Activated gamma-delta T cell treated with anti-CD3 and anti-CD28 coated beads, Interleukin-2, amount 50 U/mL, for 16 hours (primary cell): ENCODE measurements at places on chromosomes 3 and 15.

GRCh38 chr3:102532901-102533300 lies 98.1 kb downstream of the ZPLD1 start:
- DNase-seq = no peak

DNA sequence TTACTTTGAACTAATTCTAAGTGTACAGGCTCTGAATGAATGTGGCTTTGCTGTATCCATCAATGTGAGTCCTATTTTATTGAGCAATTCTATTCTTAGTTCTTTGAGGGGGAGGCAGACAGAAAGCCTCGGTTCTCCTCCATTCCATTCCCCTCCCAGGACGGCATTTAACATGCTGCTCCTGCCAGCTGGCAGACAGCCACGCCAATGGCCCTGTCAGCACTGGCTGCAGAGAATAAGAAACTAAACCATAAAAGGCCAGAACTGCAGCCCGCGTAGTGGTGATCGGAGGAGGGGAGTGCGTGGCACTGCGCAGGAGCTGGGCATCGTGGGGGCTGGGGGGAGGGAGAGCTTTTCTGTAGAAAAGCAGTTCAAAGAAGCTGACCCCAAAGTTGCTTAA lies 76.0 kb upstream of the HACD2 start:
- DNase-seq = no peak

GRCh38 chr15:68658151-68658550 lies 79.4 kb downstream of the CORO2B start:
- no peak for DNase-seq

GRCh38 chr15:70465812-70466211 lies 297.5 kb downstream of the UACA start:
- no peak for DNase-seq

DNA sequence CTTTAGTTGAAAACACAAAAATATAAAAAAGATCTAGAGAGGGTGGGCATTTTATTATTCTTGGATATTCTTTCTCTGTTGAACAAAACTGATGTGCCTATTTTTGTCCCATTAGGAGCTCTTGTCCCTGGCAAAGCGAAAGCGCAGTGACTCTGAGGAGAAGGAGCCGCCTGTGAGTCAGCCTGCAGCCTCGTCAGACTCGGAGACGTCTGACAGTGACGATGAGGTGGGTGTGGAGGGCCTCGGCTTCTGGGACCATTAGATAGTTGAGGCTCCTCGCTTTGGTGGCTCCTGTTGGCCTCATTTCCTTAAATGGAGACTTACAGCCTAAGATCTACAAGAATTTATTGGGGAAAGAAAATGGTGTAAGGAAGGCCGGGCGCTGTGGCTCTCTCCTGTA lies 21.3 kb downstream of the RTF1 start:
- no peak for DNase-seq

GRCh38 chr3:196889844-196890708 lies 22.4 kb downstream of the SENP5 start:
- no peak for DNase-seq

- DNase-seq = no peak
Observed at GRCh38 chr3:31355807-31356206, 176.9 kb upstream of the STT3B start.

DNA sequence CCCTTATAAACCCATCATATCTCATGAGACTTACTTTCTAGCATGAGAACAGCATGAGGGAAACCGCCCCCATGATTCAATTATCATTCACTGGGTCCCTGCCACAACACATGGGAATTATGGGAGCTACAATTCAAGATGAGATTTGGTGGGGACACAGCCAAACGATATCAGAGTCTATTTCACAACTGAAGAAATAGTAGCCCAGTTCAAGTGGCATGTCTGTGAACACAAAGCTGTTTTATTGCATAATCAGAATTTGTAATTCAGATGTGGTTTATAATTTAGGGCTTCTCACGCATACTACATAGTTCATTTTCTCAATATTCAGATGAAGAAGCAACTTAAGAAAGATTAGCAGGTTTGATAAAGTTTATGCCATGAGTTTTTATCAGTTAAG lies 1188.0 kb upstream of the ALCAM start:
- DNase-seq = no peak

DNA sequence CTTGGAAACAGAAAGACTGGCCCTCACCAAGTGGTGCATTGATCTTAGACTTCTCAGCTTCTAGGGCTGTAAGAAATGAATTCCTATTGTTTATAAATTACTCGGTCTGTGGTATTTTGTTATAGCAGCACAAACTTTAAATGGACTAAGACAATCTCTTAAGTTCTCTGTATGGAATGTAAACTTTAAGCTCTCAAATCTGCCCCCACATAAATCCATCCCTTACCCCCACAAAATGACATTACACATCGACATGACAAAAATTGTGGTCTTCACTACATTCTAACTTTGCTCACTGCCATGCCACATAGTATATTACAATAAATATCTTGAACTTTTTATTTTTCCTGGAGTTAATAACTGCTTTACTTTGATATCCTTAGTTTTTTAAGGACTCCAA lies 121.3 kb downstream of the MYLK start:
- no peak for DNase-seq

GRCh38 chr3:122067588-122068240 lies 12.6 kb downstream of the CD86 start:
- DNase-seq = no peak

- no peak for DNase-seq
Observed at GRCh38 chr15:70832176-70832575, 21.8 kb downstream of the LARP6 start.

- no peak for DNase-seq
Observed at GRCh38 chr3:164832216-164832615, 246.1 kb downstream of the SI start.

DNA sequence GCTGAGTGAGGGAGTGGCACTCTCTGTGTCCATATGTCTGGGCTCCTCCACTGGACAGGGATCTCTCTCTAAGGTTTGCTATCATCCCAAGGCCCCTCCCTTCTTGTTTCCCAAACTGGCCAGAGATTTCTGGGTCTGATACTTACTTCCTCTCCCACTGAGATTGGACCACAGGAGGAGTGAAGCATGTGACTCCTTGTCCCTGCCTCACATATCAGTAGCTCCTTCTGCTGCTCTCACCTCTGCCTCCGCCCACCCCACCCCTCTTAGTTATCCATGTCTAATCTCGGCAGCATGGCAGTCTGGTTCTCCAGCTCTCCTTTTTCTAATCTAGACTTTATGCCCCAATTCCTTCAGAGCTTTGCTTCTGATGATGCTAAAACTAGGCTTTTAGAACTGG lies 223.1 kb downstream of the RPLP1 start:
- DNase-seq = no peak

- DNase-seq = no peak
Observed at GRCh38 chr15:46222826-46223225, 588.0 kb downstream of the SQOR start.

- no peak for DNase-seq
Observed at GRCh38 chr15:91289324-91289723, 189.3 kb downstream of the SV2B start.

DNA sequence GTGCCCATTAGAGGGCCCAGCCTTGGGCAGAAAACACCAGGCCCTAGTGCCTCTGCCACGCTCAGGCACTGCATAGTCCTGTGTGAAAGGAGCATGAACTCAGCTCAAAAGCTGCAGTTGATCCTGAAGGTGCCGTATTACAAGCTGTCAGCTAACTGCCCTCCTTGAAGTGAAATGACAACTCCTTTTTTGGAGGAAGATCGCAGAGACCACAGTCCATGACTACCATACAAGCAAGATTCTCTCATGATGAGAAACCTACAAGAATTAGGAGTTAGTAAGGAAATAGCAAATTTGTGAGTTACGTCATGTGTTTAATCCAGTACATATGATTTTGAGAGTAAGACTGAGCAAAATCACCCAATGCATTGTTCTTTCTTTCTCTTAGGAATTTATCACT lies 513.9 kb upstream of the NR2F2 start:
- DNase-seq = no peak

- DNase-seq = no peak
Observed at GRCh38 chr3:62718515-62719320, 156.5 kb downstream of the CADPS start.

DNA sequence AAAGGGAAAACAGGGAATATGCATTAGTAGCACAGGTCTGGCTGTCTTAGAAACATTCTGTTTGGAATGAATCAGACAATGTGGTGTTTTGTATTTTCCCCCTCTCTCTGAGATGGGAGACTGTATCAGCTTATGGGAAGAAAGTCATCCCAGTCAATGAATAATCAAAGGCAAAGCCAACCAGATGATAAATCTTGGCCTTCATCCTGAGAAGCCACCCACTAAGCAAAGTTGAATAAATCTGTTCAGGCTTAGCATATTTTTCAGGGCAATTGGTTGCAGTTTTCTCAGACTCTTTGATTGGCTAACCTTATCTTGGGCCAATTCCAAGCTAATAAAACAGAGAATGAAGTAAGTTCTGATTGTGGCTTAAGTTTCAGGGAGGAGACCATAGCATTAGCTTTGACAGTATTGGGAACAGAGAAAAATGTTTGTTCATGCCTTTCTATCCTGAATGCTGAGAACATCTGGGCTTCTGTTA lies 63.6 kb upstream of the ARL8B start:
- no peak for DNase-seq

DNA sequence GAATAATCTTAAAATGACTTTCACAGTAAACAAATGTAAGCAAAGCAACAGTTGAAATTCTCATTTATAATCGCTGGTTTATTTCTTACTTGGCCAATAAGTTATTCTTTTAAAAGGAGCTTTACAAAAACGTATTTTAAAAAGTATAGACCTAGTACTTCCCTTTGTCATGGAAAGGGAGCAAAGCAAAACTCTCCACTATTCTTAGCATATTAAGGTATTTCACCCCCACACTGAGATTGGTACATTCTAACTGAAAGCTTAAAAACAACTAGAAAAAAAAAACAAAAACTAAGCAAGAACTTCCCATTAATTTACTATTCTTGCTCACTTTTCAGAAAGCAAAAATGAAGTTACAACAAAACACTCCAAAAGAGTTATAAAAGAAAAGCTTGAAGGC lies 1.5 kb downstream of the ATG3 start:
- DNase-seq = no peak

DNA sequence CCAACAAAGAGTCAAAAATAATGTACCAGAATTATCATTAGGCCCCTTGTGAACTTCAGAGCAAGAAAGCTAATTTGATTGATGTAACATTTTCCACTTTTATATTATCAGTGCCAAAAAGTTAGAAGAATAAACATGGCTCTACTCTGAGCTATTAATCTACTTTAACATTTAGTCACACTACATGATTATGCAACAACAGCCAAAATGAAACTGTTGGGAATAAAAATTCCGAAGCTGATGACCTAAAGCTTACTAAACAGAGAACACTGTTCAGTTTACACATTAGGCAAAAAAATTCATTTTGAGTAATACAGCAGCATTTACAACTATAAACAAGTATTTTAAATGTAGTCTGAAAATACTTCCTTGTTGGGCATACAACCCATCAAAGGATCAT lies 1134.1 kb downstream of the EPHA3 start:
- no peak for DNase-seq

DNA sequence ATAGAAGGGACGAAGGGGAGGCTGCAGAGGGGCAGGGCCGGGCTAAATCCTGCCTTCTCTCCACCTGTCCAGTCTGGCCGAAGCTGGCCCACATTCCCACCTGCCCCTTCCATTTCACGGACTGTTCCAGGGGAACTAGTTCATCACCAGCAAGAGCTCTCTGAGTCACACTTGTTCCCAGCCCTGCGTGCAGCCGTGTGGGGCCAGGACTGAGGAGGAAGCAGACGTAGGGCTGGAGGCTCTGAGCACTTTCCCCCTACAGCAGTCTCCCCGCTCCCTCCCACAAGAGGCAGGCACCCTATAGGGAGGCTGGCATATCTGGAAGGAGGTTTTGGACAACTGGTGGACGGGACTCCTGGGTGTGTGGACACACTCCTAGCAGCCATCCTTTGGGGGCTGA lies 3.0 kb downstream of the ITIH4 start:
- no peak for DNase-seq

- no peak for DNase-seq
Observed at GRCh38 chr3:45205126-45205525, 21.0 kb downstream of the TMEM158 start.

- DNase-seq = no peak
Observed at GRCh38 chr3:10757821-10758130, 58.3 kb upstream of the SLC6A11 start.

DNA sequence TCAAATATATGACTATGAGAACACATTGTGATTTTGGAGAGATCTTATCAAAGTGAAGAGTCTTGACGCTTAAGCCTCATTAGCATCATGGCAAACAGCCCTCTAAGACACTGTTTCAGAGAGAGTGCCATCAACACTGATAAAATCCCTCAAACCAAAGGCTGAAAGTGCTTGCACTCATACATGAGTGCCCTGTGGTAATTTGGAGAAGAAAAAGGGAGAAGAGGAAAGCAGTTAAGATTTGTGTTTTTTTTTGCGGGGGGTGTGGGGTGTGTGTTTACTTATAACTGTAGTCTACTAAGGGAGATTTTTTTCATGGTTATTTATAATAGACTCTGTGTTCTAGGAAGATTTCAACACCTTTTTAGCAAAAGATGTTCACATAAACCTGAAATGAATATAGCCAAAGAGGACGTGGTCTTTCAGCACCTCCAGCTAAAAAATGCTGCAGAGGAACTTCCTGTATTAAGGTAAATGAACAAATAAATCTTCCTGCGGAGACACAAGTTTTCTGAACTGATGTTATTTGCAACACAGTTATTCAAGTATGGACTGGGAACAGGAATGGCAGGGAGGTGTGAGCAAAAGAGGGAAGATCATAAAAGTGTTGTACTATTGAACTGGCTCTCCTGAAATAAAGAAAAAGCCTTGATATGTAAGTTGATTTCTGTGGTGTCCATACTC lies 81.9 kb upstream of the TGFBR2 start:
- DNase-seq = no peak
